ENCODE measurements at places on chromosomes 6 and 20. TPM values are rescaled to one million over a fixed set of nuclear protein-coding genes. Genes with fewer than 3 reads are reported as not detected.

Gene WDR46
- total RNA-seq, result 53.1 TPM

Gene CLPSL2
- total RNA-seq, result not detected

Gene TMEM170B
- 2.1 TPM for total RNA-seq

Gene KCNK15
- total RNA-seq, result 0.36 TPM

Gene PRR18
- total RNA-seq, result 0.80 TPM

Gene BPIFA1
- 0.69 TPM for total RNA-seq

Gene PCMT1
- total RNA-seq, result 61.2 TPM

Gene CENPW
- total RNA-seq, result 42.0 TPM

Gene MUC21
- 0.65 TPM for total RNA-seq

Gene RIPOR3
- 5.1 TPM for total RNA-seq

Gene GLP1R
- total RNA-seq, result 1.6 TPM

Gene TUBB2B
- 37.8 TPM for total RNA-seq

Gene TAF4
- 22.2 TPM for total RNA-seq

Gene GID8
- 55.8 TPM for total RNA-seq

Gene SIRPA
- total RNA-seq, result 11.4 TPM

Gene SOX12
- total RNA-seq, result 9.9 TPM

Gene RBPJL
- total RNA-seq, result not detected

Gene SYS1
- 29.2 TPM for total RNA-seq

Gene C6orf15
- total RNA-seq, result not detected

Gene EFCAB8
- total RNA-seq, result 0.07 TPM

Gene HELZ2
- total RNA-seq, result 24.2 TPM

Gene NOL7
- total RNA-seq, result 53.8 TPM

Gene SLA2
- not detected for total RNA-seq

Gene SYCP2
- 0.88 TPM for total RNA-seq

Gene SNRPB2
- 68.3 TPM for total RNA-seq

Gene PTK7
- total RNA-seq, result 115 TPM

Gene JAG1
- total RNA-seq, result 58.4 TPM

Gene IP6K3
- not detected for total RNA-seq

Gene C6orf132
- total RNA-seq, result 22.9 TPM

Gene HCRTR2
- total RNA-seq, result not detected

Gene BCAS1
- 10.7 TPM for total RNA-seq

Gene TRIM10
- 0.17 TPM for total RNA-seq

Gene HTR1E
- 0.52 TPM for total RNA-seq

Gene BPIFB2
- 0.22 TPM for total RNA-seq

Gene B3GAT2
- total RNA-seq, result 1.7 TPM

Gene NANP
- 6.3 TPM for total RNA-seq

Gene SNAP25
- 12.5 TPM for total RNA-seq

Gene DZANK1
- 6.5 TPM for total RNA-seq

Gene HIVEP2
- total RNA-seq, result 12.3 TPM

Gene ABHD12
- total RNA-seq, result 68.9 TPM

Gene RNF39
- total RNA-seq, result 1.5 TPM

Gene AP5S1
- total RNA-seq, result 11.1 TPM

All from type B pancreatic cell (in vitro differentiated cells).